ENCODE measurements at places on chromosomes 7 and 10. TPM values are rescaled to one million over a fixed set of nuclear protein-coding genes. Genes with fewer than 3 reads are reported as not detected.

GRCh38 chr10:122659651-122660050 is 40.0 kb downstream of the C10orf120 start:
- no peak for DNase-seq

ANKRD61 gene
- total RNA-seq, result 8.4 TPM

DNA sequence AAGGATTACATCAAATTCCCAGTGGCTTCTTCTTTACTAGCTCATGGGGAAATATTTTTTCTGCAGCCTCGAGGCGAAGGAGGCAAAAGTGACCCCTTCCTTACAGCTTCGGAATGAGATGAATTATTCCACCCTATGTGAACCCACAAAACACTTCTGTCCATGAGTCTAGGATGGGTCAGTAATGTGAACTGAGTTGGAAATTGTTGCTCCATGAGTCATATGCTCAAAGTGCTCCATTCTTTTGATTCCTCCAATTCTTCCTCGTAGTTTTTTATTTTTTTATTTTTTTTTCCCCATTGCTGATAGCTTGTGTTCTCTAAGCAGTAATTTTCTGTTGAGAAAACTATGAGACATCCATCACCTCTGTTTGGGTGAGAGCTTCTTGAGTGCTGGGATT is 31.7 kb upstream of the FAM204A start:
- DNase-seq, result no peak

DNA sequence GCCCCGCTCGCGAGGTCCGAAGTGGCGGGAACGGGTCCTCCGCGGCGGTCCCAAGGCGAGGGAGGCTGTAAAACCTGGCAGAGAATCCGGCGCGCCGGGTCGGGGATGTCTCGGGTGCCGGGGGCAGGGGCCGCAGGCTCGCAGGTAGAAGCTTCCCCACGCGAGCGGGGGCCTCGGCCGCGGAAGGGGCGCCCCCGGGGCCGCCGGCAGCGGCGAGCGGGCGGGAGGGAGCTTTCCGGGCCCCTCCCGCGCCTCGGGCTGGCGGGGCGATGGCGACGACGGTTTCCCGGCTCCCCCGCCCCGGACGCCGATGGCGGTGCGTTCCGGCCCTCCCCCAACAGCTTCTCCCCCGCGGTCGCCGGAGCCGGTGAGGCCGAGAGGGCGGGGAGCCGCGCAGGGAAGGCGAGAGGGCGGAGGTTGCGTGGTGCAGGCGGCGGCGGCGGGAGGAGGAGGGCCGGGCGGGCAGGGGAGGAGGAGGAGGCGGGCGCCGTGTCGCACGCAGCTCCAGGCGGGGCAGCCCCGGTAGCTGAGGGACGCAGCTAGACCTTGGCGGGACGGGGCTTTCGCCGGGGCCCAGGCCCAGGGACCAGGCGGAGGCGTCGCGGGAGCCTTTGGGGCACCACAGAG is at the start of gene CUL1:
TSS of gene CUL1 (plus strand) at position 507 of the 627 bp plus-strand sequence. CDS start 31,220 bp downstream, outside the sequence.
- DNase-seq, result peak; percentile 86

EN2 gene
- 0.81 TPM for total RNA-seq

- no peak for DNase-seq
Measured at GRCh38 chr7:28685242-28685643, 272.9 kb downstream of the TRIL start.

OGDHL gene
- total RNA-seq, result 16.6 TPM

DNA sequence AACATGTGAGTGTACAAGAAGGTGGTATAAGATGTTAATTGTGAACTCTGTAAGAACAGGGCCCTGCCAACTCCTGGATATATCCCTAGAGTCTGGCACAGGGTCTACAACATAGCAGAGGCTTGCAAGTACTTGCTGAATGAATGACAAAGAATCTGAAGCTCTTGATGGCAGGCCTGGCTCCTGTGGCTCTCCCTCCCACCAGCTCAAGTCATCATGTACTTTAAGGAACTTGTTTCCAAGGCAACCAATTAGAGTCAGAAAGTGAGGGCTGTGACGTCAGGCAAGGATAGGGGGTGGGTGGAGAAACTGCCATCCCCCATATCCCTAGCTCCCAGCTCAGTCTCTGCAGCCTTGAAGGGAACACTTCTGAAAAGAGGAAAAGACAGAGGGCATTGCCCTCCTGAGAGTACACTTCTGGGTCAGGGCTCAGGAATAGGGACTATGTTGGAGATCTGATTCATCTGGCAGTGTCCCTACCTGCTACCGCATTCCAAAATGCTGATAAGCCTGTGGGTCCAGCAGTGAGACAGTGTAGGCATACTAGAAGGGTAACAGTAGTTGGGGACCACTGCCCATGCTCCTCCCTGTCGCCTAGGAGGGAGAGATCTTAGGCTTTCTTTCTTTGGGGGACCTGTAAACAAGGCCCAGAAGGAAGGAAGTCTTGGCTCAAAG is 34.6 kb upstream of the BTRC start:
- DNase-seq, result no peak

DNA sequence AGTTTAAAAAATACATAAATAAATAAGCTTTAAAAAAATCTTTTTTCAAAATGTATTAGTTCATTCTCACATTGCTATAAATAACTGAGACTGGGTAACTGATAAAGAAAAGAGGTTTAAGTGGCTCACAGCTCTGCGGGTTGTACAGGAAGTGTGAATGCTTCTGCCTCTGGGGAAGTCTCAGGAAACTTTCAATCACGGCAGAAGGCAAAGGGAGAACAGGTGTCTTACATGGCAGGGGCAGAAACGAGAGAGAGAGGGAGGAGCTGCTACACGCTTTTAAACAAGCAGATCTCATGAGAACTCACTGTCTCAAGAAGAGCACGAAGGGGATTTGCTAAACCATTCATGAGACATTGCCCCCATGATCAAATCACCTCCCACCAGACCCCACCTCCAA is 114.6 kb downstream of the DNAJC1 start:
- DNase-seq, result no peak

GRCh38 chr10:71840177-71840957 is 10.7 kb downstream of the PSAP start:
- DNase-seq, result peak; percentile 94

- no peak for DNase-seq
Measured at GRCh38 chr7:29969738-29970137, 19.9 kb downstream of the SCRN1 start.

DNA sequence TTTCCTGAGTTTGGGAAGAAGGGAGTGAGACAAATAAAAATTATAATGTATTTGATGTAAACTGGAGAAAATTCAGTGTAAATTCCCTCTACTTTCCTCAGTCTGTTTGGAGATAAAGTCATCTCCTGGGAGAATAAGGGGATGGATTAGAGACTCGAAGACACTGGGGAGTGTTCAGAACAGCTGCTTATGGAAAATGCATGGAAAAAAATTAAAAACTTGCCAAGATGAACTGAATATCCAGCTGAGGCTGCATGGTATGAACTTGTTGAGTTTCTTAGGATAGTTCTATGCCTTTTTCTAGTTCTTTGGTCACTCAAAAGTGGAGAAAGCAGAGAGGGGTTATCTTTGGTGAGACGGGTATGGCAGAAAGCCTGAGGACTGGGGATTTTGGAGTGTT is 210.5 kb downstream of the BICC1 start:
- no peak for DNase-seq

VOPP1 gene
- 26.6 TPM for total RNA-seq

GRCh38 chr10:21934307-21934706 is 69.2 kb downstream of the DNAJC1 start:
- no peak for DNase-seq

CALU gene
- total RNA-seq, result 63.4 TPM

DNA sequence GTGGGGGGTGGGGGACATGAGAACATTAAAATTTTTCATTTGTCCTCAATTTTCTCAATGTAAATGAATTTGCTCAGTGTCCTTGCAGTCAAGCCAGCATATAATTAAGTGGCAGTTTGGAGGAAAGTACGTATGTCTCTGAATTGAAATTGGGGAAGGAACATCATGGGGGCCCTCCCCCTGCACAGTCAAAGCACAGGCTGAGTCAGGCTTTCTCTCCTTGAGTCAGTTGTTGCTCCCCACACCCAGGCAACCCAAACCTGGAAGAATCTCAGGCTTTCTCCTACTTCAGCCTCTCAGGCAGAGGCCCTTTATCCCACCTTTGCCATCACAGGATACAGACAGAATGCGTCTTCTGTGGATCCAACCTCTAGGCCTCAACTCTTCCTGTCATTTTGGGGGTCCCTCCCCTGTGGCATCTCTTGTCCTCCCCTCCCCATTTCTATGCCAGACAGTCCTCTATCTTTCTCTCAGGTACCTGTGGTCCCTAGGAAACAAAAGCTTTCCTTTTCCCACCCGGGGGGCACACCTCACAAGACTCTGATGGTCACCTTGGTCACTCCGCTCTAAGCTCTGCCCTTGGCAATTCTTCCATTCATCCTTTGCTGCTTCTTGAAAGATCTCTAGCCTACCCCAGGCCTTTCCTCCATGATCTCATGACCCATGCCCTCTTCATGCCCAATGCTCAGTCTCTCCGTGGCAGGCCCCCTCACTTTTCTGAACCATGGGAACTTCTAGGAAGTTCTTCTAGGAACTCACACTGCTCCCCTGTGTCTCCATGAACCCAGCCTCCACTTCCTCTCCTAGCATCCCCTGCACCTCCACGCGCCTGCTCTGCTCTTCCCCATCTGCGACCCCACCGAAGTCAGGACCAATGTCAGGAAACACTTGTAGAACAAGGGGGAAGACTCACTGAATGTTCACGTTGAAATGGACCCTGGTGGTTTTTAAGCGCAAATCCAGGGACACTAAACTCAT is 40.4 kb downstream of the CREB3L2 start:
- DNase-seq, result peak; percentile 34

FOXP2 gene
- 2.5 TPM for total RNA-seq

LEP gene
- total RNA-seq, result 0.55 TPM

GRCh38 chr10:67596641-67597040 is 99.4 kb downstream of the CTNNA3 start:
- no peak for DNase-seq

DNA sequence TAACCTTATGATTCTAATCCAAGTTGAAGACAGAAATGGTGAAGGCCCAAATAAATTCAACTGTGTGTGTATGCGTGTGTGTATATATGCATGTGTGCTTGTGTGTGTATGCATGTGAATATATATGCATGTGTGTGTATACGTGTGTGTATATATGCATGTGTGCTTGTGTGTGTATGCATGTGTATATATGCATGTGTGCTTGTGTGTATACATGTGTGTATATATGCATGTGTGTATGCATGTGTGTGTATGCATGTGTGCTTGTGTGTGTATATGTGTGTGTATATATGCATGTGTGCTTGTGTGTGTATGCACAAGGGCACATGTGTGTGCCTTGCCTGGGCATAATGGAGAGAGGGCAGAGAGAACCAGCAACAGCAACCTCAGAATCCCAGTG is 184.7 kb upstream of the PLPP4 start:
- DNase-seq, result no peak

GRCh38 chr7:18419456-18419855 is 76.1 kb upstream of the HDAC9 start:
- no peak for DNase-seq

DNA sequence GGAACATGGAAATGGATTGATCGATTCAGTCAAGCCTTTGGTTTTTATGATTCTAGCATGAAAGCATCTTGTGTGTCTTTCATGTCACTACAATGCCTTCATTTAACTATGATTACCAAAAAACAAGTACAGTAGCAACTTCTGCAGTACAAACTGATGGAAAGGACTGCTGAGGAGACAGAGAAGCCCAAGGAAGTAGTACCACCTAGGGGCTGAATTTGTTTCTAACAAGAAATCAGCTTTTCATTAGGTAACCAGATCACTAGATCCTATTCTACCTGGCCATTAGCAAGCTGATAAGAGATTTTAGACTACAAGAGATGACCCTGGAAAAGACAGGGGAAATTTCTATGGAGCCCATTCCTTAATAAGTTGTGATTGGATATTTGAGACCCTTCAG is 3.2 kb upstream of the IFIT1 start:
- no peak for DNase-seq
